ENCODE measurements at places on chromosomes 13 and 19. TPM values are rescaled to one million over a fixed set of nuclear protein-coding genes. Genes with fewer than 3 reads are reported as not detected.

The COL4A2 gene
- 24.0 TPM for polyA plus RNA-seq

The ZNF224 gene
- polyA plus RNA-seq, result 7.4 TPM

The NXNL1 gene
- polyA plus RNA-seq, result not detected

The BRME1 gene
- polyA plus RNA-seq, result 9.0 TPM

The URAD gene
- 30.6 TPM for polyA plus RNA-seq

The POSTN gene
- polyA plus RNA-seq, result 6.6 TPM

The ADGRE1 gene
- polyA plus RNA-seq, result 1.2 TPM

The KLK10 gene
- 0.67 TPM for polyA plus RNA-seq

The CEACAM4 gene
- 1.6 TPM for polyA plus RNA-seq

The KLK3 gene
- polyA plus RNA-seq, result 4.2 TPM

The MEDAG gene
- 18.0 TPM for polyA plus RNA-seq

The GJB2 gene
- polyA plus RNA-seq, result 6.0 TPM

The TNFRSF19 gene
- polyA plus RNA-seq, result 0.60 TPM

The SLC25A30 gene
- 6.5 TPM for polyA plus RNA-seq

The SIGLEC14 gene
- polyA plus RNA-seq, result 1.2 TPM

The RAB4B gene
- 39.0 TPM for polyA plus RNA-seq

The RFPL4A gene
- not detected for polyA plus RNA-seq

The ZNF708 gene
- polyA plus RNA-seq, result 1.4 TPM

The ZNF865 gene
- 2.4 TPM for polyA plus RNA-seq

The MTUS2 gene
- polyA plus RNA-seq, result not detected

The CEACAM8 gene
- 0.76 TPM for polyA plus RNA-seq

The SLC7A1 gene
- polyA plus RNA-seq, result 25.6 TPM

The SLC25A41 gene
- polyA plus RNA-seq, result 1.2 TPM

The SPACA4 gene
- not detected for polyA plus RNA-seq

The SULT2A1 gene
- 0.07 TPM for polyA plus RNA-seq

The GPC6 gene
- polyA plus RNA-seq, result 2.7 TPM

The MIA gene
- 2.1 TPM for polyA plus RNA-seq

The APOC4 gene
- polyA plus RNA-seq, result not detected

The CDC42EP5 gene
- 348 TPM for polyA plus RNA-seq

The CCNA1 gene
- 0.54 TPM for polyA plus RNA-seq

The ZNF432 gene
- polyA plus RNA-seq, result 3.0 TPM

The DNAJC15 gene
- polyA plus RNA-seq, result 38.8 TPM

The LIG1 gene
- 41.6 TPM for polyA plus RNA-seq

The ZNF320 gene
- 1.4 TPM for polyA plus RNA-seq

The OR4F17 gene
- polyA plus RNA-seq, result not detected

The SCEL gene
- polyA plus RNA-seq, result 0.54 TPM

The C3 gene
- 66.7 TPM for polyA plus RNA-seq

The ZNF98 gene
- 0.15 TPM for polyA plus RNA-seq

The MISP gene
- polyA plus RNA-seq, result 311 TPM

The WASF3 gene
- polyA plus RNA-seq, result 2.6 TPM

The CGB3 gene
- not detected for polyA plus RNA-seq

The ZNF99 gene
- polyA plus RNA-seq, result 0.01 TPM

The RHPN2 gene
- polyA plus RNA-seq, result 84.8 TPM

The ATXN8OS gene
- polyA plus RNA-seq, result not detected

The OR7D2 gene
- polyA plus RNA-seq, result not detected

The CADM4 gene
- polyA plus RNA-seq, result 0.92 TPM

The OR7A5 gene
- polyA plus RNA-seq, result not detected

The ZNF285 gene
- 1.2 TPM for polyA plus RNA-seq

The POLD1 gene
- polyA plus RNA-seq, result 19.0 TPM

The IFNL1 gene
- polyA plus RNA-seq, result not detected

All from sigmoid colon (tissue), 7 donors.